ENCODE measurements at places on chromosomes 1 and 21. TPM values are rescaled to one million over a fixed set of nuclear protein-coding genes. Genes with fewer than 3 reads are reported as not detected.
A peak's percentile ranks its signal among the peaks of the same experiment; 100 is the strongest.

DNA sequence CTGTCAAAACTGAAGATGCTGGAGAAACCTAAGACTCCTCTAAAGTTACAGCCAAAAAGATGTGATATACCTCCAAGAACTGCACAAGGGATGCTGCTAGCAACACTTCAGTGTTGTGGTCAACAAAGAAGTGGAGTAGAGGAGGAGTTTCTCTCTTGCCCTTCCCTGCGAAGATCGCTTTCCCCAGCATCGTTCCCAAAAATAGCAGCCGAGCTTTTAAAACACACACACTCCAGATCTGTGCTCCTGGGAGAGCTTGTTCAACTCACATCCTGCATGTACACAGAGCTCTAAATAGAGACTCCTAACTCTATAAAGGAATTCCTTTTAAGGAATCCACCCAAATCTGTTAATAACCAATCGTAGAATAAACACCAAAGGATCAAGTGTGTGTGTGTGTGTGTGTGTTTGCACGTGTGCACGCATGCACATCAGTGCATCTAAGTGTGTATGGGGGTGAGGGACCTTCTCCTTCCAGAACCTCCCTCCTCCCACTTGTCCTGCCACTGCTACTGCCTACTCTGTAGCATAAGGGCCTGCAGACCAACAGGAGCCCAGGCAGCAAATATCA, 58.5 kb downstream of the PSMG1 start:
- DNase-seq: no peak

GRCh38 chr1:165644064-165644735, 13.2 kb downstream of the MGST3 start:
- DNase-seq: no peak

DNA sequence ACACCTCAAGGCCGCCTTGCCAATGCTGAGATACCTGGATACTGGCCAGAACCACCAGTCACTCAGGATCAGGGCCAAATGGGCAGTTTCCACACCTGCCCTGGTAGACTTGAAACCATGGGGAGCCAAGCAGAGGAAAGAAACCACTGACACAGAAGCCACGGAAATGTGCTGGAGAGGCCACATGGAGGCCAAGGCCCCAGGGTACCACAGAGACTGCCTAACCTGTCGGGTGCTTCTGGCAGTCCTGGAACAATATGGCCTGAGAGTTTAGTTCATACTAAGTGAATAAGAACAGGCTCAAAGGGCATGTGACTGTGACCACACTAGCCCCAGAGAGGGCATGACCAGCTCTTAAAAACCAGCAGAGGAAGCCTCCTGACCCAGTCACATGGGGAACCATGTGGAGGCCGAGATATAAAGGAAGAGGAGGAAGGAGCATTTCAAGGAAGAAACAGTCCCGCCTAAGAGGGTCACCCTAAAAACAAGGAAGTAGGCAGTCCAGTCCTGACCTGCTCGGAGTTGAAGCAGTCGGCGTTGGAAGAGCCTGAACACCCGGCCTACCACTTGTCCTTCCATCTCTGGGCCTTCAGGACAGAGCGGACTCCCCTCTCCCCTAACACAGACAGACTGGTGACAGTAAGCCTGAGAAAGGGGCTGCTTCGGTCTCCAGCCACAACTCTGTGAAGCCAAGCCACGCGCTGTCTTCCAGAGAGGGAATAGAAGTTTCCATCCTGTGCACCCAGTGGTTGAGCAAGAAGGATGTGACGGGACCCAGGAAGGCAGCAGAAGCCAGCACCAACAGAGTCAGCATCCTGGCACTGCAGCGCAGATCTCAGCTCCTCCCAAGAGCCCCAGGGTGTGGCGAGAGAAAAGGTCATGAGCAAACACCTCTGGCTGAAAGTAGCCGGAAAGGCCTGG, at the start of gene DENND2D:
Gene DENND2D (minus strand): TSS at position 766 of the 921 bp plus-strand sequence. CDS start 187 bp downstream, at position 579.
- peak; percentile 95 for DNase-seq

Gene C1orf185
- not detected for polyA plus RNA-seq

Gene ANKRD34A
- polyA plus RNA-seq: not detected

GRCh38 chr21:26127918-26128317, 42.7 kb downstream of the APP start:
- no peak for DNase-seq

DNA sequence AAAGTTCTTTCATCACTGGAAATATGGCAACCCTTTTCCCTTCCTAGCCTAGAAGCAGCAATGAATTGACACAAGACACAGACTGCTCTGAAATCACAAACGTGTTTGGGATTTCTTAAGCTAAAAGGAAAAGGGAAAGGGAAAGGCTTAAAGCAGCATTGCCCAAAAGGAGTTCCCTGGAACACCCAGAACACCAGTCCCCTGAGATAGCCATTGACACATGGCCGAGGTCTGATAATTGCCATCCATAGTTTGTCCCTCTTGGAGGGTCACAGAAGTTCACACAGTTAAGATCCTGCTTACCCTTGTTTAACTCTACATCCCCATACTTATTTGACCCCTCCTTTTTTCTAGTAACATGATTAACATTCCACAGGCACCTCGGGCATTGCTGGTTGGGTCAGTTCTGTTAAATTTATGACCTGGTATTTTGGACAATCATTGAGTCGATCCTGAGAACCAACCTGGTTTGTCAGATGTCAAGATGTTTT, 72.9 kb downstream of the ZNF281 start:
- no peak for DNase-seq

DNA sequence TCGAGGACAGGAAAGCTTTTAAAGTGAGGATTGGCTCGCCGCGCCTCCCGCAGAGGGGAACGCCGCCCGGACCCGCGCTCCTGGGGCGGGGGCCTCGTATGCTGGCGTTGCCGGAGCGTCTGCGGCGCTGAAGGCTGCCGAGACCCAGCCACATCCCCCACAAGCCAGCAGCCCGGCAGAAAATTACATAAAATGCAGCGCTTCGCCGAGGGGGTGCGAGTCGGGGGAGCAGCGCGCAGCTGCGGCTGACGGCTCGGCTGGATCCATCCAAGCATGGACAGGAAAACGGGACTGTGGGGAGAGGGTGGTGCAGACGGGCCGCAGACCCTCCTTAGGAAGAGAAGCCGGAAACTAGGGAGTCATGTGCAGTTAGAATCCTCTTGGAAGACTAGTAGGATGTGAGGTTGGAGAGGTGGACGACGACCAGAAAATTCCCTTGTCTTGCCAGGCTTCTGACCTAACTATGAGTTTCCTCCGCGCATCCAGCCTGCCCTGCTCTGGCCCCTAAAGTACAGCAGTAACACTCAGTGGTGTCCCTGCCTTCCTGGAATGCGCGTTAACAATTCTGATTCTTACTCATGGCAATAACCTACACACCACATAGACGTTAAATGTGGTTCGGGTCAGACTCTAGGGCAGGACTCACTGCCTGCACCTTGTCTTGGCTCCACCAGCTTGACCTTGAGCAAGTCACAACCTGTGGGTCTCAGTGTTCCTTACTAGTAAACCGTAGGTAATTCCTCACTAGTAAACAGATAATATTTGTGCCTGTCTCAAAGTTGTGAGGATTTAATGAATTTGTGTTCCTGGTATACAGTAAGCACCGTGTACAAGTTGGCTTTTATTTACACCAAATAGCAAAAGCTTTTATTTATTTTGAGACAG, 953 bp upstream of the BRWD1 start:
- peak; percentile 6 for DNase-seq

Gene PRMT6
- 1.5 TPM for polyA plus RNA-seq

Gene GPR52
- polyA plus RNA-seq: not detected

DNA sequence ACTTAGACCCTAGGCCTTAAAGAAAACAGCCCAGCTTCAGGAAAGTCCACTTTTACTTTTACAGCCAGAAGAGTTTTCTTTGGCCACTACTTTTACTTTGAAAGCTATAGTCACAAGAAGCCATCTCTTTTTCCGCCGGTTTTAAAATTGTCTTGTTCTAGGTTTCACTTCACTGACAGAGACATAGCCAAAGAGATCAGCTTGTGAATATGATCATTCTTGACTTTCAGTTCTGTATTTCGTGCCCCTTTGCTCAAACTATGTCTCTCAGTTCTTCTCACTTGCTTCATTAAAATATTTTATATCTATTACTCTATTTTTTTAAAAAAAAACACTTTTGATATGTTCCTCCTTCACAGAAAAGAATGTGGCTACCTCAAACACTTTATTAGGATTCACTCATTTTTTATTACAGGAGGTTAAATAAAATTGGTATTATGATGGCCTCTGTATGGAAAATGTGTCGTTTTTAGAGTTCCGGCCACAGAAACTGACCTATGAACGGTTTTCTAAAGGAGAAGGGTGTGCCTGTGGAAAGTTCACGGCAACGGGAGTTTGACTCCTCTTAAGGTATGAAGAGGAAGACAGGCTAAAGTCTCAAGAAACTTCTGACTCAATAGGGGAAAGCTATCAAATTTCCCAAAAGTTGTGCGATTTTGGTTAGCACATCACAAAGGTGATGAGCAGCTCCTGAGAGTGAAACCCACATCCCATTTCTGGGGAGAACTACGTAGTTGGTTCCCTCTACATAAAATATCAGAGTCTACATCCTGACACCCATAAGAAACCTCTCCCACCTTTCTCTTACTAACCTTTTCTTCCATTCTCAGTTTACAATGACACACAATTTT, 1.2 kb downstream of the MCOLN2 start:
- DNase-seq: no peak

Gene ELAPOR1
- not detected for polyA plus RNA-seq

Gene AMY1A
- polyA plus RNA-seq: not detected

DNA sequence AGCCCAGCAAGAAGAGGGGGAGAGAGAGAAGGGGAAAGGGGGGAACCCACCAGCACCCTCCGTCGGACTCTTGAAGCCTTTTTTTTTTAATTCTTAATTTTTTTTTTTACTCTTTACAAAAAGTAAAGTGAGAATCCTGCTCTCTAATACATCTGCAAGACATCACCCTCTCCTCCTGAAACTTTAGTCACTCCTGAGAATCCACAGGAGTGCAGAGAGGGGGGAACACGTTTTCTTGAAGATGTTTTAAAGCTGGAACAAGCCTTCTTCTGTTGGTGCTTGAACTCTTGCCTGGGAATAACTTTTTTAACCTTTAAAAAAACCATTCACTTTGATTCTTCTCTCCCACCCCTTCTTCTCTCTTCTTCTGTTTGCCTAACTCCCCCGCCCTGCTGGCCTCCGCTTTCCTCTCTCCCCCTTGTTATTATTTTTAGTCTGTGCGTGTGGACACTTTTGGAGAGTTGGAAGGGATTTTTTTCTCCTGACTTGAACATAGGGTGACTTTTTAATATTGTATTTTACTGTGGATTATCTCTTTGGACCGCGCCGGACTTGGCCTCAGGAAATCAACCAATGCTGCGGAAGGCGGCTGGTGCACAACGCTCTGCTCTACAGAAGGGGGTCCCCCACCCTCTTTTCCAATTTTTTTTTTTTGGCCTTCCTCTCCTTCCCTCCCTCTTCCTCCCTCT, 383 bp upstream of the PRRX1 start:
- no peak for DNase-seq

GRCh38 chr1:153374071-153374470, 1.4 kb downstream of the S100A12 start:
- peak; percentile 79 for DNase-seq
